ENCODE measurements at places on chromosomes 13 and 19.
A peak's percentile ranks its signal among the peaks of the same experiment; 100 is the strongest.

- DNase-seq = no peak
Measured at GRCh38 chr13:75637181-75637750, 1.1 kb downstream of the LMO7 start.

- DNase-seq = no peak
Measured at GRCh38 chr13:38826182-38826813, 139.4 kb downstream of the FREM2 start.

DNA sequence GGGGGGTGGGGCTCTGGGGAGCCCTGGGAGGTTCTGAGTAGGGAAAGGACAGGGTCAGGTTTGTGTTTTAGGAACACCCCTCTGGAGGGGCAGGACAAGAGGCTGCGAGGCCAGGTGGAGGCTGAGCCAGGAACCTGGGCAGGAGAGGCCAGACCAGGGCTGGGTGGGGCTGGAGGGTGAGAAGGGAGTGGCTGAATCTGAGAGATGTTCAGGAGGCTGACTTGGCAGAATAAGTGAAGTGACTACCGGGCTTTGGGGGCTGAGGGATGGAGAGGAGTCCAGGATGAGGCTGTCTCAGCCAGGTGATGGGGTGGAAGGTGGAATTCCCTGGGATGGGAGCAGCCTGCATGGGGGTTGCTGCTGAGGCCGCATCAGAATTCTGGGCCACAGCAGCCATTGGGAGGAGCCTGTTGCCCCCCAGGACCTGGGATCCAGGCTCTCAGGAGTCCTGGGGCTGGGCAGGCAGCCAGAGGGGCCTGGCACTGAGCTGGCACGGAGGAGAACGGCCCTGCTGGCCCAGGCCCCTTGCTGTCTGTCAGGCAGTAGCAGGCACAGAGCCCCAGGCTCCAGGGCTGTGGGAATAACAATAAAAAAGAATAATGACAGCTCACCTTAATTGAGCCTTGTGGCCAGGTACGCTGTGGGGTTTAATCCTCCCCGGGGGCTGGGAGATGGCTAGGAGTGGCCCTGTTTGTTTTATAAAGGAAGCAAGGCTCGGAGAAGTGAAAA, 3.3 kb downstream of the PPP5C start:
- DNase-seq = no peak

DNA sequence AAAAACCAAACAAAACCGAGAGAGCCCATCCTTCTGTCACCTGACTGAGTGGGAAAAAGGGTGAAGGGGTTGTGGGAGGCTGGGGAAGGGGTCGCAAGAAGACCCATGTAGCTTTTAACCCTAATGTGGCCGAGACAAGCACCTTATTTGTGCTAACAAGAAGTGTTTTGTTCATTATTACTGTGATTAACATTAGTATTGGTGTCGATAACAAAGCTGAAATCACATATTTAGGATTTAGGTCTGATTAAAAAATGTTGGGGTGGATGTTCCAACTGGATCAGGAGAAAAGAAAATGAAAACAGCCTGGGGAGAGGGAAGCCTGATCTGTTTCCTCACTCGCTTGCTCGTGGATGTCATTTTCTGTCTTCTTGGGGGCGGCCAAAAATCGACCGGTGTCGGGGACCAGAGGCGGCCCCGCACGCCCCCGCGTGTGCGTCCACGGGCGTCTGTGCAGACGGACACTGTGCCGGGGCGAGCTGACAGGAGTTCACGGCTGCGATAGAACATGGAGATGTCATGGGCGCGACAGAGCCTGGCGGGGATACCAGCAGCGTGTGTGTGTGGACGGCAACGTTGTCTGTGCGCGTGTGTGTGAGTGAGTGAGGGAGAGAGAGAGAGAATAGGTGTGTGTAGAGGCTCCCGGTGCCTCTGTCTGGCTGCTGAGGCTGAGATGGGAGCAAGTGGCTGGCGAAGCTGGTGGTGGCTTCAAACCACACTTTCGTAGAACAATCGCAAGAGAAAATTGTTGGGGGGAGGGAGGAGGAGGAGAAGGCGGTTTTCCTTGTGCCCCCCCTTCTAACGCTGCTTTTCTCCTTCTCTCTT, 29.1 kb downstream of the NFIX start:
- DNase-seq = peak; percentile 77

DNA sequence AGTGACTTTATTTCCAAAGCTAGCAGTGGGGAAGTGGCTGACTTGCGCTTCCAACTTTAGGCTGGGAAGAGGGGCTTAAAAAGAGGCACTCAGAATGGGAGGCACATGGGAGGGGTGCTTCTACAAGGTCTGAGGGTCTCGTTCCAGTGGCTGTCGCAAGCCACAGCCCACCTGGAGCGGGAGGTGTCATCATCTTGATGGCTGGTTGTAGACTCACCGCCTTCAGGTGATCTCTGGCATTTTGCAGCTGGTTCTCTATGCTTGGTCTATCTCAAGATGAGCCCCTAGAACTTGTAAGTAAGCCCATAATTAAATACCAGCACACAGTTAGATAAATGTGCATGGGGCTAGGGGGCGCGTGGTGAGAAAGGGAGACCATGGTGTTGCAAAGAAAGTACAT, 9.2 kb downstream of the TEX29 start:
- DNase-seq = no peak

GRCh38 chr13:33519561-33520467, 234.3 kb upstream of the STARD13 start:
- no peak for DNase-seq

DNA sequence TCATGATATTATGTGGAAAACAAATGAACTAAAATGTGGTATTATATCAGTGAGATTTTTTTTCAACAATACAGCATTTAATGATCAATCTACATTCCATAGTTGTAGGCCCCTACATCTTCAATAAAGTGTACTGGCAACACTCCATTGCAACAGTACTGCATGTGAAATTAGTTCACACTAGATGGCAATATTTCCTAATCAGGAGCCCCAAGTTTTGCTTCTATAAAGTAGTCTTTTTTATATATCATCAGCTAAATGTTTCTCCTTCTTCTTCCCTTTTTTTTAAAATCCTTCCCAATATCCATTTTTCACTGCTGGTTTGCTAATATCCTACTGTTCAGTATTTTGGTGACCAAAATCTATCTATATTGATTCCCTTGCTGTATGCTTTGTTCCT, 528.3 kb upstream of the ATXN8OS start:
- DNase-seq = no peak

DNA sequence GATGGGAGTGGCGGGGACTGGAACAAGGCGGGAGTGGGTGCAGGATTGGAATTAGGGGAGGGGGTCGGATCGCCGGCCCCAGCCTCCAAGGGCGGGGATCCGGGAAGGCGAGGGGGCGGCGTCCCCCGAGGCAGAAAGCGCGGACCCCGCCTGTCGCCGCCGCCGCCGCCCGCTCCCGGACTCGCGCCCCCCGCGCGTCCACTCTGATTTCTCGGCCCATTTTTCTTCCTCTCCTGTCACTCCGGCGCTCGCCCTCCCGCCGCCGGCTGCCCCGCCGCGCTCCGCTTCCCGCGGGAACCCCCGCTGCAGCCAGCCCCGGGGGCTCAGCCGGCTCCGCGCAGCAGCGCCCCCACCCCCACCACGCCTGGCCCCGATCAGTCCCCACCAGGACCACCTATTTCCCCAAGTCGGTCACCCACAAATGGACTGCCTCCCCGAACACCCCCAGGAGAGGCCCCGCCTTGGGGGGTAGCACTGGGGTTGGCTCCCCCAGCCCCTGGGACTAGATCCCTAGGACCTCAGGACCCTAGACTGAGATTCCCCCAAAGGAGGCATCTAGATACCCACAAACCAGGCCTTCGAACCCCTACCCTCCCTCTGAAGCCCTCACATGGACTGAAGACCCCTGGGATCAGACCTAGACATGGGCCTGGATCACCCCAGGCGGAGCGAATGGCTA, 12.6 kb upstream of the ERFL start:
- DNase-seq = no peak

DNA sequence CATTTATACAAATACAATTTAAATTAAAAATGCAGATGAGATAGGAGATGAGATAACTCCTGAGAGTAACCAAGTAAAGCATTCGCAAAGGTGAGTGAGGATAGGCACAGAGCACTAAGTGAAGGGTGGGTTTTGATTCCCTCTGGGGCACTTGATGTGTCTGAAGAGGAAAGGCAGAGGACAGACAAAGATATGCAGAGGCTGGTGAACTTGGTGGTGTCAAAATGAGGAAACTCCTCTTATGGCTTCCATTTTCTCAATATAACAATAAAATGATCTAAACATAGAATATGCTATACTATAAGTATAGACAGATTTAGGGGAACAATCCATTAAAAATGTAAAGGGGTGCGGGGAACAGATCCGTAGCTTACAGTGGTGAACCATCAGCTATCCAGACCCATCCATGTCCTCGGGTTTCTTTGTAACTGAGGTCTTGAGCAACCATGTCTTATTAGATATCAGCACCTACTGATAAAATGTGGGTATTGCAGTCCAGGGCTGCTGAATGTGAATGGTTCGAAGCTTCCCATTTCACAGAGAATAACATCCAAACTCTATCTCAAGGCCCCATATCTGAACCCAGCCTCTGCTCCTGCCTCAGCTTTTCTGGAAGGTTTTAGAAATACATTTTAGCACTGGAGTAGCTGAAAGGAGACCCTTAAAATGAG, 73.9 kb upstream of the SLC10A2 start:
- DNase-seq = no peak

- DNase-seq = no peak
Measured at GRCh38 chr13:31545616-31546015, 193.7 kb upstream of the RXFP2 start.

GRCh38 chr19:45418802-45419201, 4.9 kb downstream of the ERCC1 start:
- no peak for DNase-seq

DNA sequence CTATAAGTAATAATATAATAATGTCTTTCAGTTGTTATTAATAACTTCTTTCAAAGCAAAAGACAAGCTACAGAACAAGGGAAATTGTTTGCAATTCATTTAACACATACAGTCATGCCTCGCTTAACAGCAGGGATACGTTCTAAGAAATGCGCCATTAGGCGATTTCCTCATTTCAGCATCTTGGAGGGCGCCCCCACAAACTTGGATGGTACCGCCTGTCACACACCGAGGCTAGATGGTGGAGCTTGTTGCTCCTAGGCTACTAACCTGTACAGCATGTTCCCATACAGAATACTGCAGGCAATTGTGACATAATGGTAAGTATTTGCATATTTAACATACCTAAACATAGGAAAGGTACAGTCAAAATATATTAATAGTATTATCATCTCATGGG, 8.2 kb upstream of the ANKRD10 start:
- DNase-seq = no peak
